ENCODE measurements at places on chromosomes 7 and 10. TPM values are rescaled to one million over a fixed set of nuclear protein-coding genes. Genes with fewer than 3 reads are reported as not detected.
A peak's percentile ranks its signal among the peaks of the same experiment; 100 is the strongest.

Gene STAG3
- total RNA-seq: not detected

Gene SYT15B
- 4.2 TPM for total RNA-seq

GRCh38 chr10:9786101-9786500 lies 1231.6 kb upstream of the CELF2 start:
- DNase-seq: no peak

DNA sequence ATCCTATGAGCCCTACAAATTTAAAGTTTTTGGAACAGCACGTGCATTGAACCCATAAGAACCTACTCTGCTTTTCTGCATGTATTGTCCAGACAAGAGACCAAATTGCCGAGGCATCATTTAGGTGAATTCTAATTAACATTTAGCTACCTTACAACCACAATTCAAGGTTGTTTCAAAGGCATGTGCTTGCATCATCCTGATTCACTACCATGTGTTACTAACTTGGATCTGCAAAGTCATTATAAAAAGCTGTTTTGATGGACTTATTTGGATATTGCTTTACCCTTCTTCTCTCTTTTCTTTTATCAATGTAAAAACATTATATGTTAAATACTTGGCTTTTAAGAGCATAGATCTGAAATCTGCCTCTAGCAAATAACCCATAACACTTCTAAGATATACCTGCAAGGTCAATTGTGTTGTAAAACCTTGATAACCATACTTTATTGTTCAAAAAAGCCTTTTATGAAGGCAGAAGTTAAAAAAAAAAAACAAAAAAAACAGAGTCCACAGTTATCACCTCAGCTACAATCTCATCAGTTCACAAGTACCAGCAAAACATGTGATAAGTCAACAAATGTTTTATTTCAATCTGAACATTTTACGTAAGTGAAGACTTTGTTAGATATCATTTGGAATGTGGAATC lies 51.9 kb downstream of the CFTR start:
- DNase-seq: no peak

- DNase-seq: no peak
Observed at GRCh38 chr7:24826662-24827020, 69.4 kb upstream of the GSDME start.

DNA sequence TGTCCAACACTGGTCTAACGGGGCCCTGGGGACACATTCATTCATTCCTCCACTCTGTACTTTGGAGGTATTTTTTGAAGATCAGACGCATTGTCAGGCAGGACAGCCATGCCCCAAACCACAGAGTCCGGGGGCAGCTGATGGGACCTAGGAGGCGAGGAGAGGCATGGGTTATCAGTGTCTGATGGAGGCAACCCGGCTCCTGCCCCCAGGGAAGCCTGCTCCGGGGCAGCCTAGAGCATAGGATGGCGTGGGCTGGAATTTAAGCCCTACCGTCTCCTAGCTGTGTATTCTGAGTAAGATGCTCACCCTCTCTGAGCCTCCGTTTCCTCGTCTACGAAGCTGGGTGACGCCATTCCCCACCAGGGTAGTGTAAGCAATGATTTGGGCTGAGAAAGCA lies 55.4 kb upstream of the ELN start:
- no peak for DNase-seq

DNA sequence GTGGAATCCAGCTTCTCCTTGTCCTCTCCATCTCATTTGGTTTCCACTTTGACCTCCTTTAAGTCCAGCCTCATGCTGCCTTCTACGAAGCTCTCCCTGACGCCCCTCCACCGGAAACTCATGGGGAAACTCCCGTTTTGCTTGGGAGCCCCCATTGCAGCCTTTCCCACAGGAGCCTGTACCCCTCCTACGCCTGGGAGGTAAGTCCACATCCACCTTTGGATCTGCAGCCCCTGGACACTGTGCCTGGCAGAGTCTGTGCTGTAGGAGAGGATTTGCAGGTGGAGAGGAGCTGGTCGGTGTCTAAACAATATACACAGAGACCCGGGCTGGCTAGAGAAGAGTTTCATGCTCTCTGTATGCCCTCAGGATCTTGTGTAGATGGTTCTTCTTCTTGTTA lies 296.1 kb downstream of the GLRX3 start:
- peak; percentile 79 for DNase-seq

GRCh38 chr10:1449572-1450205 lies 287.6 kb downstream of the ADARB2 start:
- peak; percentile 79 for DNase-seq
